Brain (organoid and tissue), 16 donors: ENCODE measurements at places on chromosomes 2 and 18. TPM values are rescaled to one million over a fixed set of nuclear protein-coding genes. Genes with fewer than 3 reads are reported as not detected.

Gene FOXD4L1
- not detected for polyA plus RNA-seq

Gene LHCGR
- polyA plus RNA-seq = not detected

Gene STAT4
- polyA plus RNA-seq = 2.0 TPM

Gene FBXO15
- 2.5 TPM for polyA plus RNA-seq

Gene PLB1
- polyA plus RNA-seq = 0.64 TPM

Gene ERICH2
- polyA plus RNA-seq = 1.1 TPM

Gene ASB18
- polyA plus RNA-seq = not detected

Gene PRKAG3
- not detected for polyA plus RNA-seq

Gene RND3
- polyA plus RNA-seq = 1.5 TPM

Gene MAT2A
- 51.8 TPM for polyA plus RNA-seq

Gene SLC11A1
- 1.7 TPM for polyA plus RNA-seq

Gene DPP10
- polyA plus RNA-seq = 4.7 TPM

Gene CNTNAP5
- polyA plus RNA-seq = 0.90 TPM

Gene DNAH7
- polyA plus RNA-seq = 0.75 TPM

Gene KHK
- polyA plus RNA-seq = 9.2 TPM

Gene CDH19
- polyA plus RNA-seq = 0.68 TPM

Gene L3MBTL4
- 4.5 TPM for polyA plus RNA-seq

Gene ZFP36L2
- polyA plus RNA-seq = 16.1 TPM

Gene CFAP53
- 0.80 TPM for polyA plus RNA-seq

Gene STARD6
- 0.75 TPM for polyA plus RNA-seq

Gene CNDP1
- 90.4 TPM for polyA plus RNA-seq

Gene RTP5
- 5.2 TPM for polyA plus RNA-seq

Gene SFXN5
- 42.2 TPM for polyA plus RNA-seq

Gene KCNF1
- polyA plus RNA-seq = 18.1 TPM

Gene DSC2
- 0.22 TPM for polyA plus RNA-seq

Gene LRRTM4
- polyA plus RNA-seq = 1.1 TPM

Gene TBR1
- polyA plus RNA-seq = 9.4 TPM

Gene DLX1
- polyA plus RNA-seq = 0.63 TPM
